ENCODE measurements at places on chromosomes 6 and 20.

GRCh38 chr6:137893726-137894125 is 26.7 kb downstream of the TNFAIP3 start:
- no peak for DNase-seq

- DNase-seq: no peak
These were observed 35.9 kb downstream of the COL12A1 start for GRCh38 chr6:75169689-75170586.

- DNase-seq: no peak
These were observed 89.7 kb upstream of the GCM1 start for GRCh38 chr6:53238311-53238710.

DNA sequence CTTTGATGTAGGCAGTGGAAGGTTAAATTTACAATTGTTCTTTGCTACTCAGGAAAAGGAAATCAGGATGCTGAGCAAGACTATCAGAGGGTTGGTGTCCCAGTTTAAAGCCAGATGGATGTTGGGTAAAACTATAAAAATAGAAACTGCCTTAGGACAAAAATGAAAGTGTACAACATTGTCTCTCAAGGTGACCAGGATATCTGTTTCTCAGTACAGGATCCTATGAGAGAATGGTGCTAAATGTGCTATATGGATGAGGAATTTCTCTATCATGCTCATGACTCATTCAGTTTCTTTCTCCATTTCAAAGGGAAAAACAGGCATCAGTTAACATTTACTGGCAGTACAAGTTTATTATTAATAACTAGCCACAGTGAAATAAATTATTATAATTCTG is 534.2 kb upstream of the GJE1 start:
- DNase-seq: no peak

GRCh38 chr6:168507730-168508129 is 66.7 kb downstream of the SMOC2 start:
- DNase-seq: no peak

DNA sequence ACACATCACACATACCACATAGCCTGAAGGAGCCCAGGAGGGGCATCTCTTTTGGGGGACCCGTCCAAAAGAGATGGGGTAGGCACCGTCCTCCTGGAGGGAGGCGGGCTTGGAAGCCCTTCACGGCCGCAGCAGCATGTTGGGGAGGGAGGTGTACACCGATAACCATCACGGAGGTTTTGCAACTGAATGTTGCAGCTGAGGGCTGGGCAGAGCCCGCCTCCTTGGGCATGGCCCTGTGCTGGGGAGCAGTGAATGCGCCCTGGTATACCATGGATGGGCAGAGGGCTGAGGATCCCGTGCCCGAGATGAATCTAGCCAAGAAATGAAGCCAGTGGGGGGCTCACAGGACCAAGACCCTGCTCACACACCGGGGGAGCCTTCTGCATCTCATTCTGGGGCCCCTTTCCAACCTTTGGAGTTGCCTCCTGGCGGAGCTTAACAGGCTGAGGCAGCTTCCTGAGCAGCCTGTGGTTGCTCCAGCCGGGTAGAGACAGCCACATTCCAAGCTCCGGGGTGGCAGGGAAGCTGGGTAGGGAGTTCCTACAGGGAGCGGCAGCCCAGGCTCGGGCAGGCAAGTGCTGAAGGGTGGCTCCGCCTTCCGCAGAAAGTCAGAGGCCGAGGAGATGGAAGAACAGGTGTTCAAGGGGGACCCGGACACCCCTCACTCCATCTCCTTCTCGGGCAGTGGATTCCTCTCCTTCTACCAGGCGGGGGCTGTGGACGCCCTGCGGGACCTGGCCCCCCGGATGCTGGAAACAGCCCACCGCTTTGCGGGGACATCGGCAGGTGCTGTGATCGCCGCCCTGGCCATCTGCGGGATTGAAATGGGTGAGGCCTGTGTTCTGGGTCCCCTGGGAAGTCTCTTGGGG is at the start of gene PNPLA1:
PNPLA1 (plus strand) TSS at position 227 of the 872 bp plus-strand sequence; CDS start at position 627, 400 bp downstream.
- DNase-seq: no peak

DNA sequence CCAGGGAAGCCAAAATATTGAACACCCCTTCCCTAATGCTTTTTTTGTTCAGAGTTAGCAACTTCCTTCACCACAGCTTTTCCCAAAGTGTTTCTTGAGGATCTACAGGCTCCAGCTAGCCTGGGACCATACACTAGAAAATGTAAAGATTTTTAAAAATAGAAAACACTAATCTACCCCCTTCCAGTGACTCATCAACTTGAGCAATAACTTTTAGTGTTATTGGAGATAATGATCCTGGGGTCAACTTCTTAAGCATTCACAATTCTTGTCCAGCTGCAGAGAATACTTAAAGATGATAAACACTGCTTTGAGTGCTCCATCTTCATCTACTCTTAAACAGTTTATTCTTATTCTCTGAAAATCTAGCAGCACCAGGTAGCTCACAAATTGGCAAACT is 131.6 kb downstream of the COL9A1 start:
- DNase-seq: no peak

DNA sequence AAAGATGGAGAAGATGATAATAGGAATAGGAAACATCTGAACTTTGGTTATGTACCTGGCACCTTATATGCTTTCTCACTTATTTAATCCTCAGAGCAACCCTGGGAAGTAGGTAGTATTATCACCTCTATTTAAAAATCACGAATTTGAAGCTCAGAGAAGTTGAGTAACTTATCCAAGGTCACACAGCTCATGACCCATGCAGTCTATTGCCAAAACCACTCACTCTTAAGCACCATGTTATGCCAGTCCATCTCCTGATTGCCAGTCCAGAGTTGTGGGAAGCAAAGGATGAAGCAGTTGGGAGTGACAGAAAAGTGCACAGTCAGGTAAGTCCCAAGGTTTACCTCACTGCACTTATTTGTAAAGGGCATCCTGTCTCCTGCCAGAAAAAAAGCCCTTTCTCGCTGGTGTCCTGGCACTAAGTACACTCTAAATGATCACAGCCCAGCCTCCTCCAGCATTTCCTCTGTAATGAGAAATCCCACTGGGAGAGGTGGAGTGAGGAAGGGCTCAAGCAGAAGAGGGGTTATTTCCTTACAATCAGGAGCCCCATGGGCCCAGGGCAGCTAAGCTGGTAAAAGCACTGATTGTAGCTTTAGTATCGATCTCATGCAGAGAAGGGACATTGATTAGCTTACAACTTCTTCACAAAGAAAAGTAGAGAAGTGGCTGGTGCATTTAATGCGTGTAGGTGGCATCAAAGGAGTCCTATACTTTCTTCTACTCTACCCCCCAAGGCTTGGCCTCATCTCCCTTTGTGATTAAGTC is 21.3 kb upstream of the SCGN start:
- DNase-seq: no peak
